Activated gamma-delta T cell treated with Interleukin-2 at 50 U/mL for 16 hours (primary cell): ENCODE measurements at places on chromosomes 12 and 14.

DNA sequence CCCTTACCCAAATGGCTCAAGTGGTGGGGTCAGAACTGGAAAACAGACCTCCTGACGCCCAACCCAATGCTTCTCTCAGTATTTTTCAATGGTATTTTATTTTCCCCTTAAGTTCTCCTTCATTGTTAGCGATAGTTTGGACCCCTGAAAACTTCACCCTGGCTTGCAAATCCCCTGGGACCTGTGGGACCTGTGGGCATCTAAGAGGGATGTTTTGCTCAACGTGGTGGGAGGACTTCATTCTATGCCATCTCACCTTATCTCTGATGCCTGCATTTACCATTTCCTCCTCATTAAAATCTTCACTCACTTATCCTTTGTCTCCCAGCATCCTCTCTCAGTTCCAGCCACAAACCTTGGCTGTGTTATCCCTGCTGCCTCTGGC, 59.4 kb upstream of the GZMB start:
- no peak for DNase-seq

DNA sequence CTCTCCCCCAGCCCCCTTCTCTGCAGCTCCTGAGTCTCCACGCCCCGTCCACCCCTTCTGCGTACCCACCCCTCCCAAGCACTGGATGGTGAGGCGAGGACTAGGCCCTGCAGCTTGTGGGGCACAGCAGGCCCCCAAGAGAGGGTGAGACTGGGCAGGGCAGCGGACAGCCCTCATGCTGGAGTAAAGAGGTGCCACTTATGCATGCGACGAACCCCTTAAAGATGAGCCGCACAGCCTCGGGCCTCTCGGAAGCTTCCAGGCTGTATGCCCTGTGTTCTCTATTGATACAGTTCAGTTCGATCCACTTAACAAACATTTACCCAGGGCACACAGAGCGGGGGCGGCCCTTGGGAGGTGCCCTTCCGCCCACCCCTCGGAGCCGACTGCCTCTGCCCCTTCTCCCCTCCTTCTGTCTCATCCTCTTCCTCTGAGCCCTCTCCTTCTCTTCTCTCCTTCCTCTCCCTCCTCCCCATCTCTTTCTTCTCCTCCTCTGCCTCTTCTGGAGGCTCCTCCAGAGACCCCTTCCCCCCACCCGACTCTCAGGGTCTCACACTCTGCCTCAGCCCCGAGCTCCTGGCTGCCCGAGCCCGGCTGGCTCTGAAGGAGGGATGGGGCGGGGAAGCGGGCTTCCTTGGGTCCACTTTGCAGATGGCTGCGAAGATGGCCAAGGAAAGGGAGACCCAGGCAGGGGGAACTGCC, 32.7 kb upstream of the DLK1 start:
- no peak for DNase-seq

DNA sequence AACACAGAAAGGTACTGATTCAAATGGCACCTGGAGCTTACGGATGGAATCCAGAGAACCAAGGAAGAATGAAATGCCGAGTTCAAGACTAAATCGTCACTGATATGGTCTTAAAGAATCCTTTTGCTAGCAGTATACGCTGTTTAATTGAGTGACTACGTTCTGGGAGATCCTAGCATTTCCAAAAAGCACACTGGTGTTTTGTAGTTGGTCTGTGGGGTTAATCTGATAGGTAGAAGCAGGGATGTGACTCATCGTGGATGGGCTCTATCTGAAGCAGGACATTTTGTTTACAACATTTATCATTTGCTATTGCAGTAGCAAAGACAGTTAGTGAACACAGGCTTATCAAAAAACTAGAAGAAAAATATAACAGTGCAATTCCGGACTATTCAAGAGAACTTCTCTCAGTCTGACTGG, 169.2 kb upstream of the HMGA2 start:
- DNase-seq, result no peak

DNA sequence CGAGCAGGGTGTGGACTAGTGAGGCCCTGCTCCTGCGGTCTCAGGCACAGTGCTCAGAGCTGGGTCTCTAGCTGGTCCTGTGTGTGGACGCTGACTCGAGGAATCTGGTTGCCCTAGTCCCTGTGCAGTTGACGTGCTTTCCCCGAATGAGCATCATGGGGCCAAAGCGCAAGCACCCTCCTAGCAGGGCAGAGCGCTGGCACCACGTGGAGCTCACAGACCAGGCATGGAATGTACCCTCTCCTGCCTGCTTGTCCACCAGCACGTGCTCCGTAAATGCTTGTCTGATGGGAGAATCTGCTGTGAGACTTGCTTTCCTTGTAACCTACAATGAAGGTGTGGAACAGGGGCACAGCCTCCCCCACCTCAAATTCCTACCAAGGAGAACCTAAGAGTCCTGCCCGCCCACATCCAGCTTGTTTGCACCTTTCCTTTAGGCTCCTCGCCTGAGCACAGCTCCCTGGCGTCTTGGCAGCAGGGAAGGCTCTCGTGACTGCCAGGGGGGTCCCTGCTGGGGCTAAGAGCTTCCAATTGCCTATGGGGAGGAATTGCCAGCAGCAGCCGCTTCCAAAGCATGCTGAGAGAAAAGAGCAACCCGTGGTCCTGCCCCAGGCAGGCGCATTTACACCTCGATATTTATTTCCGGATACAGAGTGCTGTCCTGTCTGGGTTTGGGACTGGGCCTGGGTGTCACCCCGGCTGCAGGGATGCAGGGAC, 125.0 kb downstream of the PIWIL1 start:
- no peak for DNase-seq

GRCh38 chr14:74580275-74580672, 31.8 kb downstream of the LTBP2 start:
- no peak for DNase-seq

GRCh38 chr14:21537090-21537424, 10.9 kb upstream of the SALL2 start:
- DNase-seq, result no peak

DNA sequence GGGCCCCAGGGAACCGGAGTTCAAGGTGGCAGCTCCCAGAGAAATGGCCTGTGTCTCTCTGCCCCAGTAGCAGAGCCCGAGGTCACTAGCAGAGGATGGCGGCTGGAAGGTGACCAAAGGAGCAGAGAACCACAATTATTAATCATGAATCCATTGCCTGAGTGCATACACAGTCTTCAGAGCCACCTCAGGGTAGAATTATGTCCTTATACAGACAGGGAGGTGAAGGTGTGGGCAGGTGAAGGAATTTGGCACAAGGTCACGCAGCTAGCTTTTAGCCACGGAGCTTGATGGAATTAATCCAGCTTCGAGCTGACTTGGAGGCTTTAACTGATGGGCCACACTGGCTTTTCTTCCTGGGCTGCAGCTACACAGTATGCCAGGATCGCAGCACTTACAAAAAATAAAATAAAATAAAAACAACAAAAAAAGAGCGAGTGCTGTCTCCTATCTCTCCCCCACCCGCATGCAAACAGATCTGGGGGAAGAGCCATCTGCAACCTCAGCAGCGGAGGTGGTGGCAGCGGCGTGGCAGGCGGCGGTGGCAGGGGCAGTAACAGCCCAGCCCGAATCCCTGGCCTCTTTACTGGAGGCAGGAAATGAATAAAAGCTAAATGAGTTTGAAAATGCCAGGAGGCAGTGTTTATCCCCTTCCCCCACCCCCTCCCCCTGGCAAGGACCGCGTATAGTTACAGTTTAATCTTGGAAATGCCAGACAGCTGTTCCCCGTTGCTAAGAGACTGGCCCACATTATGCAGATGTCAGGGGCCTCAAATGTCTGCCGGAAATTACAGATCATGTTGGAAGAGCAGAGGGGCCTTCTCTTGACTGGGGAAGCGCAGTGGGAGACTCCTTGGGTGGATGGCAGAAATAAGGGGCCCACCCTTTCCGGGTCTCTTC, 93.5 kb downstream of the LRRC74A start:
- no peak for DNase-seq

DNA sequence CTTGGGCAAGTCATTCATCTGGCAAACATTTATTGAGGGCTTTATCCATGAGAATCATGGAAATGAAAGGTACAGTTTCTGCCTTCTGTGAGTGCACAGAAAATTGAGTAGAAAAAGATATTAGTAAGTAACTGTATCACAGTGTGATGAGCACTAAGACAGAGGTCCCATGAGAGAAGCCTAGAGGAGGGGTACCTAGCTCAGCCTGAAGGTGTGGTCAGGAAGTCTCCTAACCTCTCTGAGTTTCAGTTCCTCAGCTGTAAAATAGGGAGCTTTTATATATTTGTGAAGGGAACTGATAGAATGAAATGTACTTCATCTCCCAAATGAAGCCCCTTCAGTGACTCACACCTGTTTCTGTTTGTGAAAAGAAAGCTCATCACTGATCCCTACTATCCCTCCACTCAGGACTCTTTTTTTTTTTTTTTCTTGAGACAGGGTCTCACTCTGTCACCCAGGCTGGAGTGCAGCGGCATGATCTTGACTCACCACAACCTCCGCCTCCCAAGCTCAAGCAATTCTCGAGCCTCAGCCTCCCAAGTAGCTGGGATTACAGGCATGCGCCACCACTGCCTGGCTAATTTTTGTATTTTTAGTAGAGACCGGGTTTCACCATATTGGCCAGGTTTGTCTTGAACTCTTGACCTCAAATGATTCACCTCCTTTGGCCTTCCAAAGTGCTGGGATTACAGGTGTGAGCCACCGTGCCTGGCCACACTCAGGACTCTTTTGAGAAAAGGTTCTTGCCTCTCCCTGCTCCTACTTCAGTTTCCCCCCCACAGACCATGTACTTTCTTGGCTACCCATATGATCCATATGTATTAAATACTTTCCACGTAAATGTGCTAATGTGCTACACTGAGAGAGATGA, 93.7 kb upstream of the FUT8 start:
- no peak for DNase-seq

- DNase-seq, result no peak
Observed at GRCh38 chr12:49917788-49918173, 14.1 kb upstream of the FAIM2 start.

GRCh38 chr14:66139432-66139831, 346.7 kb upstream of the CCDC196 start:
- no peak for DNase-seq

- DNase-seq, result no peak
Observed at GRCh38 chr12:62848418-62848817, 86.5 kb downstream of the PPM1H start.

DNA sequence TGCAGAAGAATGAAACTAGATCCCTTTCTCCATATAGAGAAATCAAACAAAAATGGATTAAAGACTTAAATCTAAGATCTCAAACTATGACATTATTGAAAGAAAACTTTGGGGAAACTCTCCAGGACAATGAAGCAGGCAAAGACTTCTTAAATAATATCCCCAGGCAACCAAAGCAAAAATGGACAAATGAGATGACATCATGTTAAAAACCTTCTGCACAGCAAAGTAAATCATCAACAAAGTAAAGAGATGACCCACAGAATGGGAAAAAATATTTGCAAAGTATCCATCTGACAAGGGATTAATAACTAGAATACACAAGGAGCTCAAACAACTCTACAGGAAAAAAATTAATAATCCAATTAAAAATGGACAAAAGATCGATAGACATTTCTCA, 101.0 kb downstream of the RALGAPA1 start:
- DNase-seq, result no peak

- DNase-seq, result no peak
Observed at GRCh38 chr14:93110856-93111419, 4.8 kb downstream of the ITPK1 start.

GRCh38 chr12:11653215-11653753, 3.8 kb downstream of the ETV6 start:
- DNase-seq, result peak; percentile 19

DNA sequence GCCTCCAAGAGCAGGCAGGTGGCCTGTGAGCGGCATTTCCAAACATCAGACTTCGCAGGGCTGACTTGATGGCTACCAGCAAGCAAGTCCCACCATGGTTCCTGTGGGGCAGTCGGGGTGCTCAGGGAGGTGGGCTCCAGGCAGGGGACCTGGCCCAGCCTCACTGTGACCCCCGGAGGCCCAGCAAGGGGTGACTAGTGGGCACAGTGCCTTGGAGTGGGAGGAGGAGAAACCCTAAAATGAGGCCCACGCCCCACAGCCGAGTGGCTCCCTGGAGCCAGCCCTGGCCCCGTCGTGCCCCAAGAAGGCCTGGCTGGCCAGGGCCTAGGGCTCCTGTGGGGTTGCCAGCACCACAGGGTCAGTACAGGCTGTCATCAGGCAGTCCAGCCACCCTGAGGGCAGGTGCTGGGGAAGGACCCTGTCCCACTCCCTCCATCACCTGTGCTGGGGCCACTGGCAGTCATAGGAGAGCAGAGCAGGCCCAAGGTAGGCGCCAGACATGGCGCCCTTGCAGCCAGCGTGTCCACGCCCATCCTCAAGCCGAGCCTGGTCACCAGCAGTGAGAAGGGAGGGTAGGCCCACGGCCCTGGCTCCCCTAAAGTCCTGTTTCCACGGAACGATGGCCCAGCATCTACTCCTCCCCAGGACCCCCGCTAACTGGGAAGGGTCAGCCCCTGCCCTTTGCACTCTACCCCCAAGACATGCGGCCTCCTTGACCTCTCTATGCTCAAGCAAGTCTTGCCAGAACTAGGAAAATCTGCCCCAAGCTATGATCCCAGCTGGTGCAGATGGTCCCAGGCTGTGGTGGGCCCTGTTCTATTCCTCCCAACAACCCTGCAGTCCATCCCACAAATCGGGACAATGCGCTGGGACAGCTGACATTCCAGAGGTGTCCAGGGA, 144.2 kb upstream of the C14orf180 start:
- no peak for DNase-seq

- no peak for DNase-seq
Observed at GRCh38 chr12:86917121-86917520, 660.9 kb upstream of the MGAT4C start.

DNA sequence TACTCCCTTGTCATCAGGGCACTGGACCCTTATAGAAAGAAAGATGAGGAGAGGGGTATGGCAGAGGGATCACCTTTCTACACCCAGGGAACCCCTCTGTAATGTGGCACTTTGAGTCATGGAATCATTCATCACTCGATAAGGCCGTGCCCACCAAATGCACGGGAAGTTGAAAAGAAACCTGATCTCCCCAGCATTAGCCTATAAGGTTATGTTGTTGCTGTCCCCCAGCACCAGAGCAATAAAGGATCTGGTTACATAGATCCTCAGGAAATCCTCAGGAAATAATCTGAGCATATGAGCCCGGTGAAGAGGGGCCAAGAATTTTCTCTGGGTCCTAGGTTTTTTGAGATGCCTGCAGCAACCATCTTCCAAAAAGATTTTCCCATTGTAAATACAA, 148.8 kb upstream of the CRY1 start:
- no peak for DNase-seq

DNA sequence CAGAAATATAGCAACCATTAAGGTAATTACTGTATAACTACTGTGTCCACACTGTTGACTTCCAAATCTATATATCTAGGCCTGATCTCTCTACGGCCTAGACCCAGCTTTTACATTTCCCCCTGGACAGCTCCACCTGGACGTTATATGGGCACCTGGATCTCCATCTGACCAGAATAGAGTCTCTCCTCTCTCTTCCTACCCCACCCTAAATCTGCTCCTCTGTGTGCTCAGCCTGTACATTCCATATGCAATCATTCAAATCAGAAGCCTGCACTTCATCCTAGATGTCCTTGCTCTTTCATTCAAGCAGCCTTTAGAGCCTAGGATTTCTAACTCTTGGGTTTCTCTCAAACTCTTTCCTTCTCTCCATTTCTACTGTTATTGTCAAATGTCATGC, 255.0 kb downstream of the PAX9 start:
- no peak for DNase-seq

GRCh38 chr12:55653031-55653430, 16.3 kb downstream of the OR10P1 start:
- DNase-seq, result no peak
